GM12892 (cell line): ENCODE measurements at places on chromosomes 2 and 18.

DNA sequence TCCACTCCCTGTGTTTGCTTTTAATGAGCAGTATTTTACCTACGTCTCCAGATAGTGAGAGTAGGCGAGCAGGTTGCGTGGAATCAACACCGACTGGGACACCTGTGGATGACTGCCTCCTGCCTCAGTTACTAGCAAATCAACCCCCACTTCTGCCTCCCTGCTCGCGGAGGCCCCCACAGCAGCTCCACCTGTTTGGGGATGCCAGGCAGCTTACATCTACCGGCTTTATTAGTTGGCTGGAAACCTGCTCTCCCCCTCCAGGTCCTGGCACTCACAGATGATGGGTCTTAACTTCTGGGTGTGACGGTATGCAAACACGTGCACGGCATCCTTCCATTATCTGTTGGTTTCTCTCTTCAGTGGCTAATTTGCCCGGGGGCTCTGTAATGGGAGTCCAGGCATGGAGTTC is 164.4 kb upstream of the SESTD1 start:
- DNase-seq = no peak

DNA sequence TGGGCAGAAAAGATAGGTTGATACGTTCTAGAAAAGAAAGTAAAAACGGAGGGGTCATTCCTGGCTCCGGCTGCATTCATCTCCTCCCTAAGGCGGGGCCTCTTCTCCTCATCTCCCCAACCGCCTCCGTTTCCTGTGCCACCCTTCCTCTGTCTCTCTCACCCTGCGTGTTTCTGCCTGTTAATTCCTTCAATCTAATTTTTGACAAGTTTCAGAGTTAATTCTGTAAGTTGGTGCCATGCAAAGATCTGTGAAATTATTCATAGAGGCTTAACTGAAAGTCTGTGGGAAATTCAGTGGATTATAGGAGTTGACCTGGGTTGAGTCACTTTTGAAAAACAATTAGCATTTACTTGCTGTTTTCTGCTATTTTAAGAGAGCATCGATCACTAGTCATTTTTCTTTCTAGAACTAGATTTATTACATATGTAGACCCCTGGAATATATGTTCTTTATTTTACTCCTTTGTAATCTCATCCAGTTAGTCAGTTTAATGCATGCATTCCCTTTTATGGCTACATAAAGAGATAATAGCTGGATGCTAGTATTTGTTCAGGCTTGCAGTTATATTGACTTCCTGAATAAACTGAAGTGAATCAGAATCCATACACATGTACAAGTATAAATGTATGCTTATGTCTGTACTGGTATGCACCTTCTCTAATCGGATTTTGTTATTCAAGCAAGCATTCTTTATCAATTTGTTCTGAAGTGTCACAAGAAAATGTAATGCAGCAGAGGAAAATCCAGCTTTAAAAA is 91.1 kb downstream of the EML6 start:
- no peak for DNase-seq

GRCh38 chr2:84283506-84283905 is 175.6 kb downstream of the SUCLG1 start:
- DNase-seq = no peak

DNA sequence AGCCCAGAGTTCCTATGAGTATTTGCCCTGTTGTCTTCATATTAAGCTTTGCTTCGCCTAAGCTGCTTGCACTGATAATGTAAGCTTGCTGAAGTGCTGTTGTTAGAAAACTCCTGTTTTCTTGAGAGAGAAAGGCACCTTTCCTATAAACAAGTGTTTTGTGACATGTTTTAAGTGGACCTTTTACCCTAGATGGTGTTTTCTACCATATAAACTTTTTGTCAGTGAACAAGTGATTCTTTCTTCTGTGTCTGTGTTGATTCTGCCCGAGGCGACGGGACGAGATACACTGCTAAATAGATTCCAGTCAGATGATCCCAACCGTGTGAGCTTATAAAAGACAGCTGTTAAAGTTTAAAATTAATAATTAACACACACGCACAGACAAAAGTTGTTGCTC is 24.1 kb downstream of the CABLES1 start:
- no peak for DNase-seq

DNA sequence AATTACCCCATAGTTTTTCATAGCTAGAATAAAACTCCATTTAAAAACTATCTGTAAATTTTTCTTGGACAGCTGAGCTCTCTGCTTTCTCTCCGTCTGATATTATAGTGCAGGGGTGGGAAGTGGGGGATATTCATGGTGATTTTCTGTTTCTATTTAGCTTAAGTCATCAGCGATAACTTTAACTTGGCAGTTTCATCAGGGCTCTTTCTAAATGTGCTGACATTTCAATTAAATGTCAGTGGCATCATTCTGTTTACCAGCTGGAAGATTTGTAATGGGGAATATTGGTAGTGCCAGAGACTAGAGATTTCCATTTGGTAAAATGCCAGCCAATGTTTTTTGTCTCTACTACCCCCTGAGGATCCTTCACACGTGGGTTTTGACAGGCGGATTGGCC is 53.5 kb upstream of the CAPN13 start:
- no peak for DNase-seq

- no peak for DNase-seq
These were observed 536.2 kb upstream of the FSIP2 start for GRCh38 chr2:185202381-185202780.

DNA sequence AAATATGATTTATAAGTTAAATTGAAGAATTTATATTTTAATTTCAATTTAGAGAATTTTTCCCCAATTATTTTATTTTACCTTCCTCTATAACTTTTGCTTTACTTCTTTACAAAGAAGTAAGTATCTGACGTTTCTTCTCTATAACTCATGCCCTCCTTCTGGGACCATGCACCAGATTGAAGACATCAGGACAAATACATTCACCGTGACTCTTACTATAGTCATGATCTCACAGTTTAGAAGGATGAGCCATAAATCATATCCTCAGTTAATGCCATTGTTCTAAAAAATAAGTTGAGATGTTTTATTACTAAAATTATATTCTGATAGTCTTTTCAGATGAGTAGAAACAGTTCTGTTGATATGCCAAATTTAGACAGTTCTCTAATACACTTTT is 279.3 kb downstream of the TMX3 start:
- DNase-seq = no peak

- no peak for DNase-seq
These were observed 21.8 kb upstream of the DNAJC27 start for GRCh38 chr2:24993406-24994145.

GRCh38 chr18:54193786-54194185 is 30.7 kb downstream of the MBD2 start:
- no peak for DNase-seq

GRCh38 chr2:165793161-165793778 is 777 bp downstream of the GALNT3 start:
- DNase-seq = no peak

DNA sequence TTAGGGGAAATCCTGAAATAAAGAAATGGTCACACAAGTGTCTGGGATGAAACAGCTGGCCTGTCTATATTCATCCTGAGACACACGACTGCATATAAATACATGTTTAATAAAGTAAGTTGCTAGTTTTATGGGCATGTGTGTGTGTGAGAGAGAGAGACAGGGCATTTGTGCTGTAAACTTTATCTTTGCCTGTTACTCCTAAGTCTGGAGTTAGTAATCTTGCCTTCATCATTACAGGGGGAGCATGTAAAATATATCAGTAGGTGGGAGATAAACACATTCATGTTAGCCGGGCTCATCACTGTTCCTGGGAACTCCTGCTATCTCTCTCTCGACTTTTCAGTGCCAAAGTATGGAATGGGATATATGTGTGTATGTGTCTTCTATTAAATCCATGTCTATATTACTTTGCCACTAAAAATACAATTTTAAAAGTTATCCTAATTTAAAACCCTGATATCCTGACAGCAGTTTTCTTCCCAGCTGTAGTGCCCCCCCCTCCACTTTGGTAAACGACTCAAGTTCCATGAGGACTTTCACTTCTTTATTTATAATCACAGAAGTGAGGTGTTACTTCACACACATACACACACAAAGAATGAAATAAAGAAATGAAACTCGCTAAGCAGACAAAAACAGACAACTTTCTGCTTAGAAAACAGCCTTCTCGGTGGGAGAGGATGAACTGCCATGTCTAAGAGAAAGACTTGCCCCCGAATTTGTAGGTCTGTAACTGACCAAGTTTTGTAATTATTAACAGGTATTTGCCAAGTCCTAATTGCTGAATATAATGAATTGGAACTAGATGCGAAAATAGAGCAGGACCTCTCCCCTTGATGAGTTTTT is 947 bp downstream of the ZEB2 start:
- DNase-seq = no peak

GRCh38 chr2:18925296-18925695 is 335.9 kb upstream of the NT5C1B start:
- DNase-seq = no peak

DNA sequence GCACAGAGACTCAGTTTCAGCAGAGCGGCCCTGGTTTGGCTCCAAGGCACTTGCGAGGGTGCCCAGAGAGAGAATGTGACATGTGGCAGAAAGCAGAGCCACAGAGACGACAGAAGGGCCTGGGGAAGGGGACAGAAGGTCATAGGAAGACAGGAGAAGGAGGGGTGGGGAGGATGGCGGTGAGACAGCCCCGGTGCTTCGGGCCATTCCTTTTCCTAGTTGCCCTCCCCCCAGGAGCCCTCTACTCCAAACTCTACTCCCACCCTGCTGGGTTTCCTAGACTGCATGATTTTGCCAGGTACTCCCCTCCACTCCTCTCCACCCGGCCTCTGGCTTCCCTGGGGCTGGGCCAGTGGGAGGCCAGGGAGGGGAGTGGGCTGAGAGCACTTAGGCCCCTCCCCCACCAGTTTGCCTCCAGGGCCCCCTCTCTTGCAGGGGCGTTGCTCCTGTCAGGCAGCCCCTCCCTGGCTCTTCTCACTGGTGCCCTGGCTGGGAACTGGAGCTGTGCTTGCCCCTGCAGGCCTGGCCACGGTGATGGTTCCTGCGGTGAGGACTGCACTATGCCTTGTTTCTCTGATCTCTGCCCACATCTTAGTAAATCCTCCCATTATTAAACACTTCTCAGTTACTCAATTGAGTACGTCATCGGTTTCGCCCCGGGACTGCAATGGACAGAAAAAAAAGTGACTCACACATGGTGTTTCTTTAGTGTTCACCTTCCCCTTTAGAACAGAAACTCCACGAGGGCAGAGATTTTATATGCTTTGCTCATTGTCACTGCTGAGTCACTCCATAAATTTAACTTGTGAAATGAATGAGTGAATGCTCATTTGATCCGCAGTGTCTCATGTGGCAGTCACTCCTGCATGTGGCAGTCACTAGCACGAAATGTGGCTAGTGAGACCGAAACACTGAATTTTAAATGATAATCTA is 58.7 kb upstream of the SP3 start:
- no peak for DNase-seq

DNA sequence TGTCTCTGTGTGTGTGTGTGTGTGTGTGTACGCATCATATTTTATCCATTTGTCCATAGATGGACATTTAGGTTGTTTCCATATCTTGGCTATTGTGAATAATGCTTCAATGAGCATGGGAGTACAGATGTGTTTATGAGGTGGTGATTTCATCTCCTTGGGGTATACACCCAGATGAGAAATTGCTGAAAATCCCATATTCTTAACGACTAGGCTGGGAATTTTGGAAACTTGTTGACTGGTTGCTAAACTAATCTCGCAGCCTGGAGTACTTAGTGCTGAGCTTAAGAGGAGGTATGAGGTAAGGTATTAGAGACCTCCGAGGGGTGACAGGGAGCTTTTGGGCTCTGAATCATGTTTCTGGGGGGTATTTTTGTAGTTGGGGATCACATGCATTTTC is 66.0 kb upstream of the SPRED2 start:
- no peak for DNase-seq

GRCh38 chr2:119552902-119553301 is 8.7 kb downstream of the CFAP221 start:
- DNase-seq = no peak

- no peak for DNase-seq
These were observed 49.0 kb downstream of the MAP2 start for GRCh38 chr2:209472871-209473270.

- DNase-seq = no peak
These were observed 17.3 kb upstream of the TTR start for GRCh38 chr18:31574359-31574758.

DNA sequence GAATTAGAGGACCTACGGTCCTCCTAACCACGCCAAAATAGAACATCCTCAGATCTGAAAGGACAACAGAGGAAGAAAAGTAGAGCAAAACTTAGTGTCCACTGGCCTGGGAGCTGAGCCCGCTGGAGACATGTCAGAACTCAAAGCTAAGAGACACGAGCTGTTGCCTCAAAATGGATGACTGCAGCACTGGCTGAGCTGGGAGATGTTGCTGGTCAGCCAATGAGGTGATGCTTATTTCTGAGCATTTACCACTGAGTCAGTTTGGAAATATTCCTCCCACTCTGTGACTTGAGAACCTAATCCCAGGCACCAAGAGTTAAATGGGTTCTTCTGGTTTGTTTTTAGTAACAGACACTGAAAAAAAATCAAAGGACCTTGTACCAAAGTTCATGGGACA is 32.6 kb downstream of the FBXO15 start:
- no peak for DNase-seq

- DNase-seq = no peak
These were observed 35.8 kb downstream of the ST3GAL5 start for GRCh38 chr2:85852937-85853498.

GRCh38 chr2:34349527-34349926 is 750.4 kb upstream of the FAM98A start:
- DNase-seq = no peak

GRCh38 chr2:74047152-74047551 is 62.4 kb downstream of the TET3 start:
- DNase-seq = no peak

- DNase-seq = no peak
These were observed 461.7 kb downstream of the STK39 start for GRCh38 chr2:167785606-167786216.

DNA sequence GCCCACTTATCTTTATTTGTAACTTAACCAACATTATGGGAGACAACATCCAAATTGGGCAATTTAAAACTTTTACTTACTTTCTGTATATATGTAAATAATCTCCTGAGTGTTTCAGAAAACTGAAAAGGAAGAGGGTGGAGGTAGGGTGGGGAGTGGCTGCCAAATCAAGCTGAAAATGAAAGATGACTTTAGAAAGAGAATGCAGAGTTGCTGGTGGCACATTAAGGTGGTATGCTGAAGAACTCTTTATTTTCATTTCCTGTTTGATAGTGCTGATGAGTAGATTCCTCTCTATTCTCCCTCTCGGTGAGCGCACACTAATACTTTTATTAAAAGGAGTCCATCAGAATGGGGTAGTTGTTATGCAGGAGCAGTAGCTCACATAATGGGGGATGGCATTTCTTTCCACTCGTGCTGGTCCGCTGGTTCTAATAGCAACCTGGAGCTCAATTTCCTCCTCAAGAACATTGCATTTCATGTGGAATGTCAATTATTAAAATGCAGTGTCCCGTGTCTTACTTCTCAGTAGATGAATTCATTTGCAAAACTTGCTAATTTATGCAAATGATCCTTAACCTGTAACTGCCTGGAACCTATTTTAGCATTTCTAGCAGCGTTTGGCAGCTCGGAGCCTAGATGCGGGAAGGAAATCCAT is 466.9 kb upstream of the HNRNPA3 start:
- no peak for DNase-seq

- DNase-seq = no peak
These were observed 663.6 kb downstream of the IRS1 start for GRCh38 chr2:226135861-226136548.

- no peak for DNase-seq
These were observed 830.1 kb upstream of the ZEB2 start for GRCh38 chr2:145350011-145350410.
